ENCODE measurements at places on chromosomes 11 and 22. TPM values are rescaled to one million over a fixed set of nuclear protein-coding genes. Genes with fewer than 3 reads are reported as not detected.

DNA sequence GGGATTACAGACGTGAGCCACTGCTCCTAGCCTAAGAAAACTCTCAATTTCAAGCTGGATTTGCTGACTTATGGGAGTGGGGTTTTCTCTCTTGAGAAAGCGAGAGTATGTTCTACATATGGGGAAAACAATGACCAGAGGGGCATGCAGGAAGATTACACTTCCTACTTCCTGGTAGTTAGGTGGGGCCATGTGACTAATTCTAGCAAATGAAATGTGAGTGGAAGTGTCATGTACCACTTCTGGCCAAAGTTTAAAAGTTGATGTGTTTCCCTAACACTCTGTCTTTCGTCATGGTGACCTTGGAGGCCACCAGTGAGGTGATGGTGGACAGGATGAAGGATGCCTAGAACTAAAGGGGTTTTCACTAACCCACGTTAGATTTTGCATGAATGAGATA, 50.5 kb downstream of the PARVG start:
- no peaks in the 10 kb centered on the region for H3K27me3 ChIP-seq
- DNase-seq = no peak
- H3K27ac ChIP-seq = no peak overlapping the region
- no peaks in the 10 kb centered on the region for H3K36me3 ChIP-seq
- no peak overlapping the region for H3K4me3 ChIP-seq

GRCh38 chr11:15169815-15170551, 55.3 kb downstream of the INSC start:
- H3K36me3 ChIP-seq = no peaks in the 10 kb centered on the region
- no peak overlapping the region for H3K27ac ChIP-seq
- no peaks in the 10 kb centered on the region for H3K4me1 ChIP-seq
- no peaks in the 10 kb centered on the region for H3K27me3 ChIP-seq
- H3K4me3 ChIP-seq = no peak overlapping the region

DNA sequence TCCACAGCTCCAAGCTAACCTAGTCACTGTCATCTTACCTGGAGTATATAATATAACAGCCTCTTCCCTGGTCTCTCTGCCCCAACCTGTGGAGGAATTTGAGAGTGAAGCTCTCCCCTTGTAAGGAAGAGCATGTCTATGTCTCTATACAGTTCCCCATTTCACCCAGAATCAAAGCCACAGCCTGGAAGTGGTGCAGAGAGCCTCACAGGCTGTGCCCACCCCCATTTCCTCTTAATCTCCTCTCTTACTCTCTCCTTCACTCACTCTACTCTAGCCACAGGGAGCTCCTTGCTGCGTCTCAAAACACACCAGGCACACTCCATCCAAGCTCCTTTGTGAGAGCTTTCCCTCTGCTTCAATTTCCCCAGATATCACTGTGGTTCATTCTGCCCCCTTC, 302.5 kb upstream of the ISX start:
- H3K4me3 ChIP-seq = no peak overlapping the region
- no peak for DNase-seq
- no peak overlapping the region for H3K27ac ChIP-seq
- H3K27me3 ChIP-seq = no peaks in the 10 kb centered on the region
- H3K36me3 ChIP-seq = no peaks in the 10 kb centered on the region

DNA sequence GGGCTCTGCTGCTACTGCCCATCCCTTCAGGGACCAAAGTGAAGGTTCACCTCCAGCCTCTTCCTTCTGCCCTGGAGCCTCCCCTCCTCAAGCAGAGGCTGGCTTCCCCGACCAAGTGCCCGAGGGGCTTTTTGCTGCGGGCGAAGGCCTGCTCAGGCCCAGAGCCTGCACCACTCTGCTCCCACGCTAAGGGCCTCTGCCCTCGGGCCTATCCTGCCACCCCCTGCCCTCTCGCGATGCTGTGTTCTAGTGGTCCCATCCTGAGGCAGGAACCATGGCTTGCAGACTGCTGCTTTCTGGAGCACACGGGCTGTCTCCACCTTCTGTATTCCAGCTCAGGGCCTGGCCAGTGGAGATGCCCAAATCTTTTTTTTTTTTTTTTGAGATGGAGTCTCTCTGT, 8.9 kb upstream of the TNFRSF13C start:
- no peak for DNase-seq
- 0 out of 2 replicates have a peak, but pooled peaks cover 4% of the 10 kb centered on the region for H3K36me3 ChIP-seq
- no peaks in the 10 kb centered on the region for H3K4me1 ChIP-seq
- no peak overlapping the region for H3K4me3 ChIP-seq

DNA sequence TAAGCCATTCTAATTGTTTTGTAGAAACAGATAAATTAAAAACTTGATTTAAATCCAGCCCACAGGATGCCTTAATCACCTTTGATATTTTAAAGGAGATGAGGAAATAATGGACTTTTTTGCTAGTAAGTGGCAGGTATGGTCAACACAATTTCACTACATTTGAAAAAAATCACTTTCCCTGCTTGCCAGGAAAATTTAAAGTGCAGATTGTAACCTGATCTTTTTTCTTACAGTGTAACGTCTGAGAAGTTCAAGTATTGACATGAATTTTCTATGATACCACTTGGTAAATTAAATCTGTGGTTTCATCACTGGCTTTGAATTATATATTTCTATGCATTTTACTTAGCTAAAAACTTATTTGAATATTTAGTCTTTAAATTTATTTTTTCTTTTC, 65.3 kb downstream of the ARHGEF12 start:
- no peaks in the 10 kb centered on the region for H3K36me3 ChIP-seq
- no peak overlapping the region for H3K4me3 ChIP-seq
- H3K4me1 ChIP-seq = peaks cover 32% of the 10 kb centered on the region

DNA sequence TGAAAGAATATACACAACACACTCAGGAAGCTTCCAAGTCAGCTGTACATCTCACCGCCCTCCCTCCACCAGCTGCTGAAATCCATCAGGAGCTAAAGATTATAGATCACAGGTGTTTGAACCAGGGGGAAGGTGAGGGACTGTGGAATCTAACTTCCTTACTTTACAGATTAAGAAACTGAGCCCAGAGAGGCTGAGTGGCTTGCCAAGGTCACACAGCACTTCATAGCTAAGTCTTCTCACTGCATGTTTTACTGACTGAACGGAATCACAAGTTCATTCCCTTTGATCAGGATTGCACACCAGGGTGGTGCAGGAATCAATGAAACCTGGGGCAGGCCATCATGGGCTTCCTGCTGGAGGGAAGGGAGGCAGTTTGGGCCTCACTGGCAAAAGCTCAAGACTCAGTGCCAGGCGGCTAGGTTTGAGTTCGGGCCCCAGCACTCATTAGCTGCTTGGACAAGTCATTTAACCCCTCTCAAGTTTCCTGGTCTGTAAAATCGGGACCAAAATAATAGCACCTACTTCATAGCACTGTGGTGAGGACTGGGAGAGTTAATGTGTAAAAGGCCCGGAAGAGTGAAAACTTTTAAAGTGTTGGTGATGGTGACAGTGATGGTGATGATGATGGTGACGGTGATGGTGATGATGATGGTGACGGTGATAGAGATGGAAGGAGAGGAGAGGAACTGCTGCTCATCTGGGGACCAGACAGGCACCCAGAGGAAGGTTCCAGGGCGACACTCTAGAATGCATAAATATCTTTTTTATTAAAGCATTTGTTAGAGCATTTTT, 8.2 kb downstream of the CD5 start:
- DNase-seq = no peak
- H3K4me3 ChIP-seq = no peak overlapping the region

DNA sequence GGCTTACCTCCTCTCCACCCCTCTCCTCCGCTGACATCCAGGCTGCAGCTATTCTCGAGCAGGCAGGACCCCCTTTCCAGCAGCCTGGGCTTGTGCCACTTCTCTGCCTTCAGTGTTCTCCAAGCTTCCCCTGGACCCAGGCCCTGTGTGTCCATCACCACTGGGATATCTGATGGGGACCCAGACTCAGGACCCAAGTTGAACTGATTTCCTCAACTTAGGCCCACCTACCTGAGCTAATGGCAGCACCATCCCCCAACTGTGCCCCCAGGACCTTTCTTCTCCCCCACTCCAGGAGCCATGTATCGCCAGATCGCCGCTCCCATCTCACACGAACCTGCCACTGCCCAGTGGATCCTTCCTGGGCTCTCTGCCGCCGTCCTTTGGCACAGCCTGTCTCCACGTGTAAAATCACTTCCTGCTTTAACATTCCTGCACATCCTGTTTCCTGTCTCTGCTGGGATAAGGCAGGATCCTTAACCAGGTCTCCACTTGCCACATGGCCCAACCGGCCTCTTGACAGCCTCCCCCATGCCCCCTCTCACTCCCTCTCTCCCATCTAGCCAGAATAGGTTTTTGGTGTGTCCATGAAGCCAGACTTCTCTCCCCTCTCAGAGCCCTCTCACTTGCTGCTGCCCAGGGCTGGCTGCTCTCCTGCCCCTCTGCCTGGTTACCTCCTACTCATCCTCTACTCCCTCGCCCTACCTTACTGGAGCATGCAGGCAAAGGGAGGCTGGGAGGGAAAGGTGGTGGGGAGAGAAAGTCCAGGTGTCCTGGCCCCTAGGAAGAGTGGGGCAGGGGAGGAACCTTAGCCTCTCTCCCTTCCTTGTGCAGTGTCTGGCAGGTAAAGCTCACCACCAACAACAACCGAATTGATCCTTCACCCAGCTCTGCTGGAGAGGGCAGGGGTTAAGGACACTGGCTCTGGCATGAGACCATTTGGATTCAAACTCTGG, 9.4 kb downstream of the SPATA19 start:
- DNase-seq = no peak
- no peak overlapping the region for H3K4me3 ChIP-seq
- no peaks in the 10 kb centered on the region for H3K36me3 ChIP-seq
- H3K4me1 ChIP-seq = no peaks in the 10 kb centered on the region
- peaks cover 3% of the 10 kb centered on the region for H3K27me3 ChIP-seq

GALNT18 gene
- not detected for total RNA-seq

Data from PC-9 (cell line).